Mesenchymal stem cell (in vitro differentiated cells and primary cell): ENCODE measurements at places on chromosomes 12 and 14.

DNA sequence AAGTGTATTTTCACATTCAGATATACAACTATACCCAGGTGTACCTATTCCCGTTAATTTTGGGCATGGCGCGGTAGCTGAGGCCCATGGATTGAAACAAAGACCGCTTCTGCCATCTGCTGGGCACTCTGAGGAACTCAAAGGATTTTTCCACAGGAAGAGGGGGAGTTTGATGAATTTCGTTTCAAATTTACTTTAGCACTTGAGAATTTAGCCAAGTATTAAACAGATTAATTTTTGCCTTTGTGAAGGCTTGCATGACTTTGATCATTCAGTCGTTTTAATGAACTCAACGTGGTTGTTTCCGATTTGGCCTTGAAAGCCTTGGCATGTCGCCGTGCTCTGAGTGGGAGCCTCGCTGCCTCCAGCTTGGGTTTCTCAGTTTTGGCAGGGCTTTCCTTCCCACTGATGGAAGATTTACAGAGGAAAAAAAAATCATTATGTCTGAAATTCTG lies 153.2 kb upstream of the DDHD1 start:
- H3K27ac ChIP-seq: peak overlapping the region; percentile 28
- peaks cover 8% of the 10 kb centered on the region for H3K4me1 ChIP-seq
- peak; percentile 50 for DNase-seq

DNA sequence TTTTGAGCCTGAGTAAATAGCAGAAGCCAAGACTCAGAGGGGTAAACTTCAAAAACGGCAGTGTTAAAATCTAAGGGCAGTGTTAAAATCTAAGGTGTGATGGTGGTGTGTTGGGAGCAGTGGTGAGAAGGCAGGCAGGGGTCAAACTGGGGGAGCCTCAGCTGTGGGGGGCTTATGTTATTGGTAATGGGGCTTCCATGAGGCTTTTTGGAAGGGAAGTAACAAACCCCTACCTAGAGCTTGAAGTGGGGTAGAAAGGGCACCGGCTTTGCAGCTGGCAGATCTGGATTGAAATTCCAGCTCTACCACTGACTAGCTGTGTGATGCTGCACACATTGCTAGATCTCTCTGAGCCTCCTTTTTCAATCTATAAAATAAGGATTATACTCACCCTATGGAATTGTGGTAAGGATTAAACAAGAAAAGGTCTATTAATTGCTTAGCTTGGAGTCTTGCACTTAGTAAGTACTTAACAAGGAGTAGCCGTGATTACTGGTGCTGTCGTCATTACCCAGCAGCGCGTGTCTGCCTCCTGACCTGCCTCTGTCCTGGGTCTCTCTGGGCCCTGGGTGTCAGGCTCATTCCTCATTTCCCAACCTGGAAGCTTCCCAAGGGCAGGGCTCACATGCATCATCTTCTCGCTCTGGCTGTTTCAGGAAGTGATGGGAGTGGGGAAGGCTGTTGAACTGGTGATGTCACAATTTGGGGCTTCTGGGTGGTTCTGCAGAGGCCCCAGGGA lies 18.5 kb upstream of the KRT80 start:
- DNase-seq: peak; percentile 60
- H3K27ac ChIP-seq: no peak overlapping the region
- H3K4me3 ChIP-seq: no peak overlapping the region
- peaks cover 41% of the 10 kb centered on the region for H3K4me1 ChIP-seq

- H3K4me3 ChIP-seq: no peak overlapping the region
- H3K27me3 ChIP-seq: no peaks in the 10 kb centered on the region
- no peaks in the 10 kb centered on the region for H3K36me3 ChIP-seq
- H3K4me1 ChIP-seq: peaks cover 1% of the 10 kb centered on the region
Observed at GRCh38 chr14:55339770-55340169, 68.5 kb downstream of the FBXO34 start.

DNA sequence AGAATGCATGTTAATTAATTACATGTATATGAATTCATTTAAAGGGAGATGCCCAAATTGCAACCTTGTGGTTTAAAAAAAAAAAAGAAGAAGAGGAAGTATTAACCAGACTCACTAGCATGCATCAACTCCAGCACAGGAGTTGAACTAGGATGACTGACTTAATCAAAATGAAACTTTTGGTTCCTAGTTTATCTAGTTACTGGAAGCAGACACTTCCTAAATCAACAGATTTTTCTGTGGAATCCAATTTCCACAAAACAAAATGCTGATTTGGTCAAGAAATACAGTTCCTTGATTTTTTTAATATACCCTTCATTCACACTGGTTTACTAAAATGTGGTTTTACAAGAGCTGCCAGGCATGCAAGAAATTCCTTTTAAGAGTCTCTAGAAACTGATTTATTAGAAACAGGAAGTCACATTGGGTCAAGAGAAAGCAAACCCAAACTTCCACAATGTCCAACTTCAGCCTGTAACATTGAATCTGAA lies 41.6 kb downstream of the ITPR2 start:
- no peaks in the 10 kb centered on the region for H3K27me3 ChIP-seq
- H3K36me3 ChIP-seq: no peaks in the 10 kb centered on the region
- DNase-seq: peak; percentile 62
- H3K27ac ChIP-seq: peak overlapping the region; percentile 72

DNA sequence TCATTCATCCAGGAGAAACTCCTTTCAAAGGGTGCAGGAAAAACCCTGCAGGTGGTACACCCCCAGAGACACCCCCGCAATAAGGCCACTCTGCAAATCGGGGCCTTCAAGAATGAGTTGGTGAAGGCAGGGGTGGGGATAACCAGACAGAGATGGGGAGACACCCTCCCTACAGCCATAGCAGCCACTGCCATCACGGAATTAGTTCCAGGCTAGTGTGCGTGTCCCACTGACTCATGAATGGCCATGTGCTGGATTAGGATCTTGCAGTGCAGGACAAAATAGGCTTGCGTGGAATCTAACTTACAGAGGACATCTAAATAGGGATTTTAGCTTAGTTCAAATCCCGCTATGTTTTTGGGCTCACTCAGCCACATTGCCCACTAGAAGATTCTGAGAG lies 37.8 kb downstream of the SPRING1 start:
- peaks cover 4% of the 10 kb centered on the region for H3K27me3 ChIP-seq
- no peak for DNase-seq

- no peak for DNase-seq
- no peak overlapping the region for H3K4me3 ChIP-seq
- no peaks in the 10 kb centered on the region for H3K27me3 ChIP-seq
- H3K4me1 ChIP-seq: no peaks in the 10 kb centered on the region
- H3K27ac ChIP-seq: no peak overlapping the region
- no peaks in the 10 kb centered on the region for H3K36me3 ChIP-seq
Observed at GRCh38 chr14:53380867-53381225, 227.7 kb upstream of the DDHD1 start.

GRCh38 chr14:106493962-106494823 lies 967.8 kb downstream of the TMEM121 start:
- H3K27me3 ChIP-seq: no peaks in the 10 kb centered on the region
- no peak overlapping the region for H3K27ac ChIP-seq
- no peaks in the 10 kb centered on the region for H3K4me1 ChIP-seq
- DNase-seq: no peak
